Vagina (tissue), 2 donors: ENCODE measurements at places on chromosomes 4 and X.

GRCh38 chr4:168070903-168071302 is 21.4 kb upstream of the ANXA10 start:
- DNase-seq = no peak

- no peak for DNase-seq
These were observed 653 bp downstream of the HHIP start for GRCh38 chr4:144646523-144647094.

DNA sequence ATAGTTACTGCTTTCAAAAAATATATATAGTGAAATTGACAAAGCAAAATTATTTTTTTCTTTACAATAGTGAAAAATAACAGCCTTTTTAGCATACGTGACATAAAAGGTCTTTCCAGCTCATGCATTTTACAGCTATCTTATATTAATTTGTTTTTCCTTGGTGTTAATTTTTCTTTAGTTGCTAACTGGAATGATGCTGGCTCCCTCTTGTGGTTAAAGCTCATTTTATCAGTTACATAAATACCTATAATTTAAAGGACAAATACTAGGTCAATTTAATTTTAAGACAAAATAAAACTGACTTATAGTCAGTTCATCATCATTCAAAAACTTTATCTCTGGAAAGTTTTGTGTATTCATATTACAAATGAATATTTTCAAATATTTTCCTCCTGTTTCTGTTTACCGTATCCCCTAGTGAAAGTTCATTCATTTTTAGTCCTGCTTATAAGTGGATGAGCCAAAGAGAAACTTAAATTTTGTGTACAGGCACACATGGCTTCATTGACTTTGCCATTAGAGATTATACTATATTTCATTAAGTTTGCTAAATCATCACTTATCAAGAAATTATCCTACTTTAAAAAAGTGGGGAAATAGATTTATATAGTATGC is 9.9 kb upstream of the ANAPC4 start:
- no peak for DNase-seq

DNA sequence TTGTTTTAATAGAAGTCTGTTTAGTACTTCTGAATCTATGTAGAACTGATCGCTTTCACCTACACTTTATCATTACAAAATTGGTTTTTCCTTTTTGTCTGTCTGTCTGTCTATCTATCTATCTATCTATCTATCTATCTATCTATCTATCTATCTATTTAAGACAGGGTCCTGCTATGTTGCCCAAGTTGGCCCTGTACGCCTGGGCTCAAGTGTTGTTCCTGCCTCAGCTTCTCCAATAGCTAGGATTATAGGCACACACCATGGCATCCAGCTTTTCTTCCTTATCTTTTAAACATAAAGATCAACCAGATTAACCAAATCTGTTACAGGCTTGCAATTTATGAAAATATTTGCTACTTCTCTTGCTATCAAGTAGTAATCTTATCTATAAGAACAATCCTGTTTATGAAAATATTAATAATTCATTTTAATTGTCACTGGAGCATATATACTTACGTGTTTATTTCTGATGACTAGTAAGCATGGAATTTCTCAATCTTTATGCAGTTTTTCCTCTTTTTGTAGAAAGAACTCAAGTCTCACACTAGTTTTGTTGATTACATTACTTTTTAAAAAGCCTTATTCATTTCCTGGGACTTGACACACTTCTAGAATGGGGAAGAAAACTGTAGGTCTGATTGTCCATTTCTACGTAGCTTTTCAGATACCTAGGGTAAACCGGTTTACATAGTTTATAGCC is 24.5 kb downstream of the KIAA0232 start:
- no peak for DNase-seq

DNA sequence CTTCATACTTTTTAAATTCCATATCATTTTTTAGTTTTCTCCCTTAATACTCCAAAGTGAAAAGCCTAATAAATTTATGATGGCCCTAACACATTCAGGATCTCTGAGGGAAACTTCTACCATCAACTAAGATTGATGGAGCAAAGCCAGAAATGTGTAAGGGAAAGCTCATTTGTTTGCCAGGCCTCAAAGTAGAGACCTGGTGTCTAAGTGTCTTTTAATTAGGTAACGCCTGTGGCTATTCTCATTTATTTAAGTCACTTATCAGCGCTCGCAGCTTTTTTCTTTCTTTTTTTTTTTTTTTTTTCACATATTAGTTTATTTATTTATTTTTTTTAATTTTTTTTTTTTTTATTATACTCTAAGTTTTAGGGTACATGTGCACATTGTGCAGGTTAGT is 242.4 kb downstream of the TMA16 start:
- no peak for DNase-seq

GRCh38 chr4:186936496-186937375 is 213.1 kb upstream of the FAT1 start:
- no peak for DNase-seq

GRCh38 chr4:42396361-42396751 is 932 bp upstream of the SHISA3 start:
- DNase-seq = no peak

DNA sequence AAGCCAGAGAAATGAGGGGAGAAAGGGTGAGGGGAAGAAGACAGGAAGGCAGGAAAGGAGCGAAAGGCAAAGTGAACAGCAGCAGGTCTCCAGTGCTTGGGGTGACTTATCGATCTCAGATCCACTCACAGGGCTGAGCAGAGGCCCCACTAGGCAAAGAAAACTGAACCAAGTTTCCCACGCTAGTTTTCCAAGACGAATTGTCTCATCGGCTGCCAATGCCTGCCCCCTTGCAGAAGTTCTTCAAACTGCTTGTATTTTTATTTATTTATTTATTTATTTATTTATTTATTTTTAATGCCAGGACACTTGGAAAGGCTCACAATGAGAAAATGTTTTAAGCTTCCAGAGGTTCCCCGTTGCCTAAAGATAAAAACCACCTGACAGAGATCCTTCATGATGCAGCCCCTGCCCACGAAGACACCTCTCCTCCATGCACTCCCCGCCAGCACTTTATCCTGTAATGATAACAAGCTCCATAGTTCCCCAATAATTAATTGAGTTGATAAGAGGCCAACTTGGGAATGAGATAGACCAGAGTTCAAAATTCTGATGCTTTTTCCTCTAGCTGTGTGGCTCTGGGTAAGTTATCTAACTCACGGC is 43.2 kb downstream of the QDPR start:
- no peak for DNase-seq

DNA sequence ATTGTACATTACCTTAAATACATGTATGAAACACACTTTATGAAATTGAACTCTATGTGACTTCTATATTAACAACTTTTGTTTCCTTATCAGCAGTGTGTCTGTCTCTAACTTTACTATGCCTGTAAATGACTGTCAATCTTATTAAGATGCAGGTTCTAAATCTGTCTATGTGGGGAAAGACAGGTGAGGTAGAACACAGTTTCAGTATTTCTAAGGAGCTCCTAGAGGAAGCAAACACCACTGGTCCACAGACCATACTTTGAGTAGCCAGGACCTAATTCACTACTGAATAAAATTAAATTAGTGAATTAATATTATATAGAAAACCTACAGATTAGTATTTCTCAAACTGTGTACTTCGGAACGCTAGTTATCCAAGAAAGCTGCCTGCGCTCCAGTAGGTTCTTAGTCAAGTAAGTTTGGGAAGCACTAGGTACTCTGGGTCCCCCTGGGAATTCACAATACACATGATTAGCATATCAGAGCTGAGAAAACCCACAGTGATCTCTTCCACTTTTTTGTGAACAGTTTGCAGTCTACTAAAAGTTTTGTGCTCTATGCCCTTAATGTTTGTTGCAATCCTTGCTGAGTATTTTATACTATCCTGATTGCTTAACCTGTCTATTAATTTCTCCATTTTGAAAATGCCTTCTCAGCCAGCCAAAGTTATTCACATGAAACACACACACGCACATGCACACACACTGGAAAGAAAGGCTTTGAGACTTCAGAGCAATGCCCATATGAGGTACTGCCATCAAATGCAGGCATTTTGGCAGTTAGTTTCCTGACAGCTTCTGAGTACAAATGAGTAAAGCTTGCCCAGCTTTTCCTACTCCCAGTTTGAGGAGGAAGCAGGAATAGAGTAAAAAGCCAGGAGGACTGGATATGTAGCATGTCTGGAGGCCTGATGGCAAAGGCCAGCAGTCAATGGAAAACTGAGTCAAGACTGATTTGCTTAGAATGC is 133.6 kb upstream of the CPEB2 start:
- DNase-seq = no peak

- DNase-seq = no peak
These were observed 111.9 kb downstream of the GABRB1 start for GRCh38 chr4:47143261-47143660.

DNA sequence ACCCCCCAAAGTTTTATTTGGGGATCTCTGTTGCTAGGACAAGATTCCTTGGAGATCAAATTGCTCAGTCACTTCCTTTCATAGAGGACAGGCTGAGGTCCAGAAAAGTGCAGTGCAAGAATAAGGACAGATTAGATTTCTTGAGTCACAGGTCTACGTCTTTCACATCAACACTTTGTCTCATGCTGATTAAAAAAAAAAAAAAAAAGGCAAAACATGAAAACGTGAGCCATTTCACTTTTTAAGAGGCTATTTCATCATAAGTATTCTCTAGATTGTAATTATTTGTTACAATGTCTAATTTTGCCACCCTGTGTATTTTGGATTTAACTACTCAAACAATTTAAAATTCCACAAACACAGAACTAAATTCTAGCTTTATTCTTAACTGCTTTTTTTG is 647.0 kb downstream of the TRAM1L1 start:
- DNase-seq = no peak

DNA sequence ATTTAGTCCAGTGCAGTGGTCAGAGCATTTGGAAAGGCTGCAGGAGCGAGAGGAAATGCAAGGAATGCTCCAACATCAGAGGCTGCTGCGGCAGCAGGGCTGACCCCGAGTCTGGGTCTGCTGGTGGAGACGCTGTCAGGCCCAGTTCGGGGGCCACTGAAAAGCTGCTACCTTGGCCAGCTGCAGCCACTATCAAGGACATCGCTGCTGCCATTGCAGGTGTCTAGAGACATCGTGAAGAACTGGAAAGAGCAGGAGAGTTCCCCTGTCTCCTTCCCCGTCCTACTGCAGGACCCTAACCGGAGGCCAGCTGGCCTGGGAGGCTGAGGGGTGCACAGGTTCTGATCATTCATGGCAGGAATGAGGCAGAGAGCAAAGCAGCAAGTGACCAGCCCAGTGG is 29.5 kb upstream of the GPR78 start:
- no peak for DNase-seq
